ENCODE measurements at places on chromosomes 2 and 18.

DNA sequence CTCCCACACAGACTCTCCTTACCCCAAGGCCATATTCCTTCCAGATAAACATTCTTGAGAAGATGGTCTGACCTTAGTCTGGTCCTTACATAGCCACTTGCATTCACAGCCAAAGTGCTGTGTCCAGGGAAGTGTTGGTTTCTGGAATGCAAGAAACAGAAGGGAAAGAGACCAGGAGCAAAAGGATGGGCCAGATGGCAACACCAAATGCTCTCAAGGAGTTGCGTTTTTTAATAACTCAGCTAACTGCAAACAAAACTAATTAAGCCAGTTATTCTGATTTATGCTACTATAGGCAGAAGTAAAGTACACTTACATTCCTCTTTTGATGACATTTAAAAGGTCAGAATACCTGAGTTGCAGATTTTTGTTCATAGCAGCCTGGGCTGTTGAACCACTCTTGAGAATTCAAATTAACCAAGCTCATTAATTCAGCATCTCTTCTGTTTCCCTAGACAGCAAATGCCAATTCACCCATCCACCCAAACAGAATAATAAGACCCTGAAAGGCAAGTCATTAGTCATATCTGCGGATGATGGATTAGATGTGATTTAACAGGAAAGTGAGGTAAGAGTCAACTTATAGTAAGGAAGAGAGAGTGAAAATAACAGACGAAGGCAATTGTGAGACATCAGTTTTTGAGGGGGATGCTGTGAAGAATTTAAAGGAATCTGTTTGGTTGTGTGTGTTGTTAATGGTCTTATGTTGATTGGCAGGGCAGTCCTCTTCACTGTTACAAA lies 18.8 kb downstream of the CCDC85A start:
- no peak for DNase-seq
- no peak overlapping the region for H3K27ac ChIP-seq
- H3K27me3 ChIP-seq: no peaks in the 10 kb centered on the region
- no peaks in the 10 kb centered on the region for H3K36me3 ChIP-seq
- no peak overlapping the region for H3K4me3 ChIP-seq

GRCh38 chr2:182359027-182359989 lies 67.5 kb downstream of the PDE1A start:
- H3K4me3 ChIP-seq: peak overlapping the region; percentile 27
- no peaks in the 10 kb centered on the region for H3K27me3 ChIP-seq
- H3K4me1 ChIP-seq: peaks cover 2% of the 10 kb centered on the region
- no peaks in the 10 kb centered on the region for H3K36me3 ChIP-seq

- peak; percentile 83 for DNase-seq
- no peaks in the 10 kb centered on the region for H3K27me3 ChIP-seq
- H3K36me3 ChIP-seq: no peaks in the 10 kb centered on the region
- H3K4me3 ChIP-seq: no peak overlapping the region
These were observed 5.7 kb upstream of the WIPF1 start for GRCh38 chr2:174603280-174603679.

DNA sequence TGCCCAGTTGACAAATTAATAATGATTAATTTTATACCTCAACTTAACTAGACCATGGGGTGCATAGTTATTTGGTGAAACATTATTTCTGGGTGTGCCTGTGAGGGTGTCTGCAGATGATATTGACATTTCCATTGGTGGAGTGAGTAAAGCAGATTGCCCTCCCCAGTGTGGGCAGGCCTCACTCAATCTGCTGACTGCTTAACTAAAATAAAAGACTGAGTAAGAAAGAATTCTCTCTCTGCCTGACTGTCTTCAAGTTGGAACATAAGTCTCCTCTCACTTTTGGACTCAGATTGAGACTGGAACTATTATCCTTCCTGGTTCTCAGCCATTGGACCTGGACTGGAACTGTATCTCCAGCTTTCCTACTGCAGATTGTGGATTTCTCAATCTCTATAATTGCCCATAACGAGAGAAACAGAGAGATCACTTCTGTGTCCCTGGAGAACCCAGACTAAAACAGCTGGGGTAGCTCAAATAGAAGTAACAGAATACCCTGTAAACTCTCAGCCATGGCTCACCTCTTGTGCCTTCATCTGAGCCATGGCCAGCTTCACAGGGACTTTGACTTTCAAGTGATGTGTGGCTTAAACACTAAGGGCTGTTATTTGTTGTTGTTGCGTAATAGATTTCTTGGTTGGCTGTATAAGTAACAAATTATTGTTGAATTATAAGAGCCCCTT lies 575.3 kb upstream of the RAB6C start:
- no peaks in the 10 kb centered on the region for H3K27me3 ChIP-seq
- DNase-seq: no peak
- no peak overlapping the region for H3K27ac ChIP-seq
- H3K4me3 ChIP-seq: no peak overlapping the region

DNA sequence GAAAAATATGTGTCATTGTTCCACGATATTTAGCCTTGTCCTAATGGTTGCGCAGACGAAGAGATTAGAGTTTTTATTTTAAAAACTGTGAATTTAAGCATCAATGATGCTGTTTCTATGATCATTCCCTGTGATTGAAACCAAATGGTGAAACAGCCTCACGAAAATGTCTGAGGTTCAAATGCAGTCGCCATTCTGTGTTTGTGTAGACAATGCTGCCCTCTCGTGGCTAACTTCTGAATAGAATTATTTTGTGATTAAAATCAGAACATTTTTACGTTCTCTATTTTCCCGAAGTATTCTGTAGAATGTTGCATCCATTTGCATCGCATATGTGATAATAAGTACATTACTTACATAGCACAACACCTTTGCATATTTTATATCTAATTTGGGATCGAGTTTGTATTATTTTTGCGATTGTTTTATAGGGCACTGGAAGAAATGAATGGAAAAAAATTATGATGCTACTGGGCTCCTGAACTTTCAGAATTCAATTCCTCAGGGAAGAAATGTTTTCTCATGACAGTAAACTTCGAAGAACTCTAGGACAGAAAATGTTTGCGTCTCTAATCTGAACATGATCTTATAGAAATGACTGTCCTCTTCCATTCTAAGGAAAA lies 54.8 kb upstream of the CREB1 start:
- no peak for DNase-seq
- H3K36me3 ChIP-seq: no peaks in the 10 kb centered on the region
- no peak overlapping the region for H3K27ac ChIP-seq
- H3K4me3 ChIP-seq: peak overlapping the region; percentile 5
- H3K4me1 ChIP-seq: no peaks in the 10 kb centered on the region

- no peak overlapping the region for H3K4me3 ChIP-seq
- no peak overlapping the region for H3K27ac ChIP-seq
- no peak for DNase-seq
- peaks cover 16% of the 10 kb centered on the region for H3K4me1 ChIP-seq
These were observed 39.7 kb downstream of the CDC42EP3 start for GRCh38 chr2:37631698-37632097.

- H3K27me3 ChIP-seq: peaks cover 3% of the 10 kb centered on the region
- no peak overlapping the region for H3K4me3 ChIP-seq
- DNase-seq: no peak
- no peaks in the 10 kb centered on the region for H3K36me3 ChIP-seq
- H3K27ac ChIP-seq: no peak overlapping the region
These were observed 3.3 kb downstream of the HES6 start for GRCh38 chr2:238236571-238236970.

DNA sequence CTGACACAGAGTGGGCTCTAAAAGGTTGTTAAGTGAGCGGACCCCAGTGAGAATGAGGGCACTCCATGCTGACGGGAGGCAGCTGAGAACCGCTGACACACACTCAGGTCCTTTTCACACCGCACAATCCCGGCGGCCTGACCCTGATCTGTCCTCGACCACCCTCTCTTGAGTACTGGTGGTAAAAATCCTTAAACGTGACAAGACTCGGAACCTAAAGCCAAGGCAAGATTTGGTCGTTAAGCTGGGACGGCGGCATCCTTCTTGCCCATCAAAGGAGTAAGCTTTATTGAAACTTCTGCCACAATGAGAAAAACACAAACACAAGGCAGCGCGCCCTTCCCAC lies 569 bp downstream of the TMX3 start:
- no peak for DNase-seq
- H3K36me3 ChIP-seq: peaks cover 12% of the 10 kb centered on the region
- no peaks in the 10 kb centered on the region for H3K4me1 ChIP-seq

- no peaks in the 10 kb centered on the region for H3K27me3 ChIP-seq
- H3K4me3 ChIP-seq: no peak overlapping the region
- no peak for DNase-seq
- H3K27ac ChIP-seq: no peak overlapping the region
- no peaks in the 10 kb centered on the region for H3K36me3 ChIP-seq
- H3K4me1 ChIP-seq: no peaks in the 10 kb centered on the region
These were observed 38.2 kb downstream of the LCT start for GRCh38 chr2:135798762-135799161.

- no peak overlapping the region for H3K27ac ChIP-seq
- H3K4me1 ChIP-seq: no peaks in the 10 kb centered on the region
- no peaks in the 10 kb centered on the region for H3K27me3 ChIP-seq
These were observed 213.5 kb downstream of the FSIP2 start for GRCh38 chr2:185952100-185952499.

GRCh38 chr2:224180810-224181209 lies 141.7 kb upstream of the SERPINE2 start:
- DNase-seq: no peak
- H3K4me1 ChIP-seq: no peaks in the 10 kb centered on the region
- H3K27ac ChIP-seq: no peak overlapping the region
- H3K27me3 ChIP-seq: no peaks in the 10 kb centered on the region
- H3K36me3 ChIP-seq: no peaks in the 10 kb centered on the region

DNA sequence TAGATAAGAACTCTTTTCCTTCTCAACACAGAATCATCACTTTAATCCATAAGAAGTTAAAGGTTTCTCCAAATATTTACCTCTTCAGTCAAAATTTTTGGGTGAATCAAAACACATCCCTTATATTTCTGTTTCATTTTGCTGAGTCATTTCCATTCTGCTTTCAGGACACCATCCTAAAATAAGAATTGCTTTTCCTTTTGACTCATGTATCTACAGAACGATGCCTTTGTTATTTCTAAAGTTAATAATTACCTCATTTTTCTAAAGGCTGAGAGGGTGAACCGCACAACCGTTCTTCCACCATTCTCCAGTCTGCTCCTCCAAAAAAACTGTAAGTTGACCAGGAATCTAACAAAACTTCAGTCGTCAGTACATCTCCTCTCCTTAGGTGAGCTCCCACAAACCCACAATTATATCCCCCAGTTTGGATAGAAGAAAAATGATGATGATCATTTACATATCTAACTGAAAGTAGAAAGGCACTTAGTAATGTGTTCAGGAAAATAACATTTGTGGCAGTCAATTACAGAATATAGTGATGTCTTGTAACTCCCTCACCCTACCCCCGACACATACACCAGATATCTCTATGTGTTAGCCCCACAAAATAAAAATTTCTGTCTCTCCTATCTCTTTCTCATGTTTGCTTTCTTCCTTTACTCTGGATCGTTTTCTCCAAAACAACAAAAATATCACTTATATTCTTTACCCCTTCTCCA lies 162.5 kb downstream of the RAD51AP2 start:
- no peaks in the 10 kb centered on the region for H3K27me3 ChIP-seq
- no peak overlapping the region for H3K4me3 ChIP-seq
- no peaks in the 10 kb centered on the region for H3K36me3 ChIP-seq
- DNase-seq: no peak

DNA sequence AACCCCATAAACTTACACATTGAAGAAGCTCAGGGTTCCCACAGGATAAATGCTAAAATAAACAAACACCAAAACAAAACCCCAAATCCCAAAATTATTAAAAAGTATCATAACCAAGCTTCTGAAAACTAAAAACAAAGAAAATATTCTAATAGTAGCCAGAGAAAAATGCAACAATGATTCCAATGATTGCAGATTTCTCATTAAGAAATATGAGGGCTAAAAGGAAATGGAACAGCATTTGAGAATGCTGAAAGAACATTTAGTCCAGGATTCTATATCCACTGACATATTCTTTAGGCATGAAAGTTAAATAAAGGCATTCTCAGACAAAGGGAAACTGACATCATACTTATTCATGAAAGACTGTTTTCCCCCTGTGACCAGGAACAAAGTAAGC lies 212.4 kb downstream of the SLC4A10 start:
- H3K27ac ChIP-seq: no peak overlapping the region
- no peak overlapping the region for H3K4me3 ChIP-seq
- H3K4me1 ChIP-seq: no peaks in the 10 kb centered on the region

DNA sequence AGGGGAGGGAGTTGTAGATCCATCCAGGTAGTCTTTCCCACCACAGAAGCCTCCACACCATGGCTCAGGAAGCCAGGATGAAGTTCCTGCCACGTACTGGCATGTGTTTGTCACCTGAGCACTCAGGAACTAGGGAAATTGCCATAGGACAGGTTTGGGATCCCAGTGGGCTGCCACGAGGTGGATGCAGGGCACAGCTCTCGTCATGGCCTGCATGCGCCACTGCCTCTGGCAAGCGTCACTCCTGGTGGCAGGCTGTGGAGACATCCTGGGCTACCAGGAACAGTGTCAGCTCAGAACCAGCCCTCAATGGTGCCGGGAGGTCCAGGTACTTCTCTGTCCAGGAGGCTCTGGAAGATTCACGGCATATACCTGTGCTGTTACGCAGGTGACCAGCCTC lies 3.8 kb downstream of the ARHGEF4 start:
- H3K27me3 ChIP-seq: peaks cover 6% of the 10 kb centered on the region
- H3K4me3 ChIP-seq: no peak overlapping the region
- DNase-seq: no peak
- no peak overlapping the region for H3K27ac ChIP-seq
- H3K36me3 ChIP-seq: no peaks in the 10 kb centered on the region

Measured in ascending aorta (tissue), 2 donors.